ENCODE measurements at places on chromosomes 7 and 10. TPM values are rescaled to one million over a fixed set of nuclear protein-coding genes. Genes with fewer than 3 reads are reported as not detected.

GRCh38 chr10:49298983-49299815, at the start of gene C10orf71:
Gene C10orf71 (plus strand): TSS chr10:49299170. CDS start chr10:49322546, 23,376 bp downstream.
- peak; percentile 8 for DNase-seq

DNA sequence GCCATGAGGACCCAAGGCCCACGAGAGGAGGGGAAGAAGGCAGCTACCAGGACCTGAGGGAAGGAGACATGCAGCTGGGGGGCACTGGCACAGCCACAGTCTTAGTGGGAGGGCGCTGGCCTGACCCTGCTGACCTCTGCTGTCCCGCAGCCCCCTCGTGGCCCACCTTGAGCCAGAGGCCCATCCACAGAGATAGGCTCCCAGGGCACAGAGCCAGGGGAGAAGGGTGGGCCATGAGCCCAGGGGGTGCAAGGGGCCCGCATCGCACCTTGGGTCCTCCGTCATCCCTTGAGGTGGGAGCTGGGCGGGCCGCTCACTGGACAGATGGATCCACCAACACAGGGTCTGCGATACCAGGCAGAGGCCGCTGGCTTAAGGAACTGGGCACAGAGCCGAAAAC, 387.7 kb upstream of the PFKP start:
- DNase-seq, result no peak

DNA sequence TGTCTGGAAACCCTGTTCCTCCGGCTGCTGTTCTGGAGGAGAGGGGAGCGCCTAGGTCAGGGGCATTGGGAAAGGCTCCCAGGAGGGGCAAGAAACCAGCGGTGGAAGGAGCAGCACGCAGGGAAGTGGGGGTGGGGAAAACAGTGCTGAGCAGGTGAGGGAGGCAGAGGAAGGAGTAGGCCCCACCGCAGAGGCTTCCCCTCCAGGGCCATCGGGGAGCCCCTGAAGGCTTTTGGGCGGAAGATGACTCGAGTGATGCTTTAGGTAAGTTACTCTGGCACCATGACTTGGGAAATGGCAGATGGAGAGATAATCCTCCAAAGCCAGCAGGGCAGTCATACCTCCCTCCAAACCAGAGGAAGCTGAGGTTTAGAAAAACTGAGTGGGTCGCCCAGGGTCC, 106.5 kb upstream of the ANLN start:
- DNase-seq, result no peak

- no peak for DNase-seq
Observed at GRCh38 chr10:112907893-112908292, 42.2 kb upstream of the TCF7L2 start.

DNA sequence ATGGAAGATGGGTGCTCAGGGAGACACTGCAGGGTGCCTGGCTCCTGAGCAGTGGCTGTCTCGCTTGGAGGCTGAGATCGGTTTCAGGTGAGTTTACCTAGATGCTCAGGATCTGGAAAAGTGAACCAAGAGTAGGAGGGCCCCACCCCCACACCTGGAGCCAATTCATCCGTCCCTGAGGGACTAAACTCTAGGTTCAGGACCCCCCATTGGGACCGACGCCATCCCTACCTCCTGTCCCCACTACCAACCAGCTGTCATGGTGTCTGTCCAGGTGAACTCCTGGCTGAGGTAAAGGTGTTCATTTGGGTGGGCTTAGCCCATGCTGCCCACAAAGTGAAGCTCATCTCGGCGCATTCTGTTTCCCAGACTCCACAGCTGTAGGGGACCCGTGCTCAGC, 174.6 kb upstream of the PLPP4 start:
- no peak for DNase-seq

DNA sequence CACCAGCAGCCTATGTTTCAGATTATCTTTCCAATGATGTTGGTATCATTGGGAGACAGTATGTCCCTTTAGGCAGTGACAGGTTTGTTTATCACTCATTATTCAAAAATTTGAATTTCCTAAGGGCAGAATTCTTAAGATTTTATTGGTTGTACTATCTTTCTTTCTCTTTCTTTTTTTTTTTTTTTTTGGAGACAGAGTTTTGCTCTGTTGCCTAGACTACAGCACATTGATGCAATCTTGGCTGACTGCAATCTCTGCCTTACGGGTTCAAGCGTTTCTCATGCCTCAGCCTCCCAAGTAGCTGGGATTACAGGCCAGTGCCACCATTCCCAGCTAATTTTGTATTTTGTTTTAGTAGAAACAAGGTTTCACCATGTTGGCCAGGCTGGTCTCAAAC, 111.2 kb downstream of the PON1 start:
- no peak for DNase-seq

- peak; percentile 31 for DNase-seq
Observed at GRCh38 chr7:124171068-124171467, 138.2 kb upstream of the TMEM229A start.

- DNase-seq, result peak; percentile 87
Observed at GRCh38 chr7:137820677-137821420, 25.9 kb downstream of the DGKI start.

- DNase-seq, result no peak
Observed at GRCh38 chr7:129074994-129075393, 20.1 kb upstream of the TNPO3 start.

DNA sequence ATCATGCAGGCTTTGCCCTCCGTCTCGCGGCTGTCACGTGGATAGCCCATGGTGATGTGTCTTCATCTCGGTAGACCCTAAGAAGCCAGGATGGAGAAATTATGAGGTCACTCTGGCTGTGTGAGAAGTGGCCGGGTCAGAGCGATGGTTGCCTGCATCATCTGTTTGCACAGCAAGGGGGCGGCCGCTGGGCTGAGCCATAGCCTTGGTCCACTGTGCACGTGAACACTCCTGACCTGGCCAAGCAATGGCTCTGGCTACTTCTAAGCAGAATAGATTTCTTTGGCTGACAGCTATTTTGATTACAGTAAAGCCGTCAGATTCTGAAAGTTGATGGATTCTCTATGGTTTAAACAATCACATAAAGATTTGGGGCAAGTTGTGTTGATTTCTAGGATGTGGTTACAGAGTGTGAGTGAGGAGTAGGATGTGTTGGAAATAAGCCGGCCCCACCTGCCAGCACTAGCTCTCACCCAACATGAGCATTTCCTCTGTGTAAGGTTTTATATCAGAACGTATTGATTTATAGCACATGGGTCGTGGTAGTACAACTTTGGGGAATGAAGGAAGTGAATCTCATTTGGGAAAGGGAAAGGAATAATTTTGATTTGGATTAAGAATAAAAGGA, 214.4 kb upstream of the GPR26 start:
- no peak for DNase-seq

DNA sequence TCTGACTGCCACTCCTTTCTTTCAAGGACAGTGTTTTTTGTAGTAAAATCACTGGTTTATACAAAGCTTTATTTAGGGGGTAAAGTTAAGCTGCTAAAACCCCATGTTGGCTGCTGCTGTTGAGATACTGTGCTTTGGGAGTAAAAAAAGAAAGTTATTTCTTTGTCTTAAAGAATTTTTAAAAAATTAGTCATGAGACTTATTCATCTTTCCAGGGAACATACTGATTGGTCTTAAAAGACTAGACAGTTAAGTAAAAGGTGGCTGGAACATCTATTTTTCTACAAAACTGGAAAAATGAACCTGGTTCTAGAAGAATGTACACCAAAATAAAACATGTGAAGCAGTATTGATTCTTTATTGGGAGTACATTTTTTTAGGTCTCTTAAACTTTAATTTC, 20.6 kb downstream of the BBIP1 start:
- DNase-seq, result no peak

The CADPS2 gene
- total RNA-seq, result 46.2 TPM
